Nucleus accumbens (tissue), 56 donors: ENCODE measurements at places on chromosomes 5 and 9.

- no peak for DNase-seq
Observed at GRCh38 chr9:3436629-3437420, 89.0 kb downstream of the RFX3 start.

DNA sequence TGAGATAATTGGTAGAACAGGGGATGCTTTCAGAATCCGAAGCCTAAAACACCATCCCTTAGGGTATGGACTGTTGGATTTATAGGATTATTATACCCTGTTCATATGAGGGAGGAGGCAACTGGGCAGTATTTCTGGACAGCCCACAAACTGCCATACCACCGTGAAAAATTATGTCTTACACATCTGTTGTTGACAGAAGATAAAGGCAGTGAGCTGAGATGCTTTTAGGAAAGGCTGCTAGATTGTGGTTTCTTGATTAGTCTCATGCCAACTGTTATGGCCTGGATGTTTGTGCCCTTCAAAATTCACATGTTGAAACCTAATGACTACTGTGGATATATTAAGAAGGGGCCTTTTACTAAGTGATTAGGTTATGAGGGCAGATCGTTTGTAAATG is 83.7 kb upstream of the DHFR start:
- no peak for DNase-seq

DNA sequence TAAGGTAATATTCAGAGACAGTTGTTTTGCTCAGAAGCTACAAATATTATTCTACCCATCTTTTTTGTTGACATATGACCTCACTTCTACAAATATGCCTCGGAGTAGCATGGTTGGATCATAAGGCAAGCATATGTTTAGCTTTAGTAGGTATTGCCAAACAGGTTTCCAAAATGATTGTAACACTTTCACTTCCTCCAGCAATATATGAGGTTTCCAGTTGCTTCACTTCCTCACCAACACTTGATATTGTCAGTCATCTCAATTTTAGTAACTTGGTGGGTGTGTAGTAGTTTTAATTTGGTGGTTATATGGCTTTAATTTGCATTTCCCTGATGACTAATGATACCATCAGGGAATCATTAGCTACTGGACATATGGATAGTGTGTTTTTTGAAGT is 46.7 kb downstream of the TNFSF8 start:
- no peak for DNase-seq

- no peak for DNase-seq
Observed at GRCh38 chr9:136058084-136058483, 37.0 kb downstream of the NACC2 start.

DNA sequence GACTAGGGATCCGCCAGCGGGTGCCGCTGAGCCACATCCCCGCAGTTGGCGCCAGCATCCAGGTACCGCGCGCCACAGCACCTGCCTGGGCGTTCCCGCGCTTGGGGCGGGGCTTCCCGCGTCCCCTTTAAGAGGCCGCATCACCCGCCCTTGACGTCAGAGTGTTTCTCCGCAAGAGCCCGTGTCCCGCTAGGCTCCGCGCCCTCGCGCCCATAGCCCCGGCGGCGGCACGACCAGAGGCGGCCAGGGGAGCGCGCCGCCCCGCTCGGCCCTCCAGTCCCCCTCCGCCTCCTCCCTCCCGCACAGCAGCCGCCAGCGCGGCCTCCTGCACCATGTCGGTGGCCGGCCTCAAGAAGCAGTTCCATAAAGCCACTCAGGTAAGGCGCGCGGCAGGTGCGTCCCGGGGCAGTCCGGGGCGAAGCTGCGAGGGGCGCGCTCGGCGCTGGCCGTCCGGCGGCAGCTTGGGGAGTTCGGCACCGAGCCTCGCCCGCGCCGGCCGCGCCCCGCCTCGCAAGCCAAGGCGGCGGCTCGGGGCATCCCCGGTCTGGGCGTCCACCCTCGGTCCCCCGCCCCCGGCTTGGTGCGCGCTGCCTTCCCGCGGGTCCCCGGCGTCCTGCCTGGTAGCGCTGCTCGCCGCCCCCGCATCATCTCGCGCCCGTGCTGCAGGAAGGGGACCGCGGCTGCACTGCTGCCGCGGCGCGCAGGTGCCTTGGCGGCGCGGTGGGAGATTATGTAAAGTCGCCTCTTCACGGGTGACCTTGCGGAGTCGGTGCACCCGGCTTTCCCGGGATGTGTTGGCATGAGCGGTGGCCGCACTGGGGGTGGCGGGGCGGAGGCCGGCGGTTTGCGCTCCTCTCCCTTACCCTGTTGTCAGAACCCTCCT is at the start of gene SH3GL2:
TSS of gene SH3GL2 (plus strand) at position 156 of the 883 bp plus-strand sequence.
- DNase-seq, result peak; percentile 81

DNA sequence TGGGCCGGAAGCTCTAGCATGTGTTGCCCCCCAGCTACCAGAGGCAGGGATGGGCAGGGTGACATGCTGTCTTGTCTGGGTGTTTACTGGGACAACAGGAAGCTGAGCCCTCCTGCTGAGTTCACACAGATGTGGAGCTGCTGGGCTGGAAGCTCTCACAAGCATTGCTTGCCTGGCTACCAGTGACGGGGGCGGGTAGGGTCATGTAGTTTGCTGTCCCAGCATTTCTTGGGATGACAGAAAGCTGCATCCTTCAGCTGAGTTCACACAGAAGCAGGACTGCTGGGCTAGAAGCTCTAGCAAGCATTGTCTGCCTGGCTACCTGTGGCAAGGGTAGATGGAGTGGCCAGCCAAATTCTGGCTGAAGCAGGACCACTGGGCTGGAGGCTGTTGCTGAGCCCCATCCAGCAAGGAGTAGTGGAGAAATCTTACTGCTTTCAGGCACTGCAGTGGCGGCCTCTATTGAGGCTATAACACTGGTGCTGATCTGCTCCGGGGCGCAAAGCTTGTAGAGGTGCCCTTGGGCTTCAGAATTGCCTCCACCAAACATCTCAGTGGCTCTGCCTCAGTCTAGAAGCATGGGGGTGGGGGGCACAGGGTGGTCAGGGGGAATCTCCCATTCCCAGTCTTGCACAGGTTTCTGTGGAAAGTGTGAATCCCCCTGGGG is 25.1 kb downstream of the POLK start:
- no peak for DNase-seq

- no peak for DNase-seq
Observed at GRCh38 chr9:34341659-34342295, 12.4 kb downstream of the NUDT2 start.

GRCh38 chr9:93315118-93315517 is 131.2 kb downstream of the WNK2 start:
- DNase-seq, result no peak

GRCh38 chr9:136659861-136660784 is 2.6 kb upstream of the EGFL7 start:
- no peak for DNase-seq

GRCh38 chr5:10289991-10290390 is 17.7 kb downstream of the CMBL start:
- DNase-seq, result no peak

- no peak for DNase-seq
Observed at GRCh38 chr9:112140936-112141335, 34.2 kb downstream of the SUSD1 start.
